Osteocyte (in vitro differentiated cells): ENCODE measurements at places on chromosomes 11 and 22.

DNA sequence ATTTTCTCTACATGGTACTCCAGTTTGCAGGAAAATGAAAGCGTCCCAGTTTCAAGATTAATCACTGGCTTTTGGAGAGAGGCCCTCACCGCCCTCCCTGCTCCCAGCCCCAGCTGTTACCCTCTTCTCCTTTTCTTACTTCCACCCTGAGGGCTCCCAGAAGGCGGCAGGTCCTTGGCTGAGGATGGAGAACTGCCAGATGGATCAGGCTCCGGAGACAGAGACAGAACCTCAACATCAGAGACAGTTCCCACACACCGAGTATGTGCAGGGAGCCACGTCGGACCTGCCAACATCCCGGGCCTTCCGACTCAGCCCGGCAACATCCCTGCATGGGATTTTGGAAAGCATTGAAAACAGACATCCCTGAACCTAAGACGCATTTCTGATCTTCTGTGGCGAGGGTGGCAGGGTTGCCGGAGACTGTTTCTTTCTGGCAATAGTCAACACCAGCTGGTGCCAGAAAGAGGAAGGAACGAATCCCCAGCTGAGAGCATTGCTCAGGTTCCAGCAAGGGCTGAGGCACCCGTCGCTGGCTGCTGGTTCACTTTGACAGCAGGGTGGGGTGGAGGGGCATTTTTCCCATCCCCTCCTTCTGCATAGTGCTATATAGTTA is 467.1 kb downstream of the MIAT start:
- no peak for DNase-seq

GRCh38 chr11:88315015-88315414 is 22.5 kb downstream of the CTSC start:
- DNase-seq, result no peak

GRCh38 chr22:39574779-39575551 is 4.4 kb downstream of the CACNA1I start:
- DNase-seq, result no peak

- DNase-seq, result peak; percentile 62
Observed at GRCh38 chr11:119445379-119445778, 22.4 kb upstream of the THY1 start.

DNA sequence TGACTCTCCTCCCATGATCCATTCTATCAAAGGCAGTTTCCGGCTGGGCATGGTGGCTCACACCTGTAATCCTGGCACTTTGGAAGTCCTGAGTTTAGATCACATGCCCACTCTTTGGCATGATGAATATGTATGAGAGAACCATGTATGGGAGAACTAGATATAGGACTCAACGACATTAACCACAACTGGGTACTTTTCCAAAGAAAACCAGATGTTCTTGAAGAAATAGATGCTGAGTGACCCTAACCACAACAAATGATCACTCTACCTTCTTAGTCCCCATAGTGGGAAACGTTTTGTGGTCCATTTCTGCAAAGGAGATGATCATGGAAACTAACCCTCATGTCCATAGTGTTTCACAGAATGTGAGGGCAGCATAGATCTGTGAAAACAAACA is 13.6 kb downstream of the FJX1 start:
- DNase-seq, result no peak

GRCh38 chr11:44243086-44243485 is 66.9 kb downstream of the ALX4 start:
- no peak for DNase-seq

DNA sequence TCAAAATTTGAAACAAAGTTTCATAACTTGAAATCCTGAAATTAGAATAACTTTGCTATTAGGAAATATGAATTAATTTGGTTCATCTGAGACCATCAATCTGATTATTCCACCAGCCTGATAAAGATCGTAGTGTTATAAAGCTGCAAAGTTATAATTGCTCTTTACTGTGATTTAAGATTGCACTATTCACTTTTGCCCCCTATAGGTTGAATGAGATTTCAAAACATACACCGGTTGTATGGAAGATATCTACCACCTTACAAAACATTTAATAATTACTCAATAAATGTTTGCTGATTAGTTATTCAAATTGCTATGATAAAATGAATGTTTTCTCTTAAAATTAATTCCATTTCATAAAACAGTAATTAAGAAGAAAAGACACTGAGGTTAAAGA is 26.1 kb downstream of the APIP start:
- DNase-seq, result no peak

DNA sequence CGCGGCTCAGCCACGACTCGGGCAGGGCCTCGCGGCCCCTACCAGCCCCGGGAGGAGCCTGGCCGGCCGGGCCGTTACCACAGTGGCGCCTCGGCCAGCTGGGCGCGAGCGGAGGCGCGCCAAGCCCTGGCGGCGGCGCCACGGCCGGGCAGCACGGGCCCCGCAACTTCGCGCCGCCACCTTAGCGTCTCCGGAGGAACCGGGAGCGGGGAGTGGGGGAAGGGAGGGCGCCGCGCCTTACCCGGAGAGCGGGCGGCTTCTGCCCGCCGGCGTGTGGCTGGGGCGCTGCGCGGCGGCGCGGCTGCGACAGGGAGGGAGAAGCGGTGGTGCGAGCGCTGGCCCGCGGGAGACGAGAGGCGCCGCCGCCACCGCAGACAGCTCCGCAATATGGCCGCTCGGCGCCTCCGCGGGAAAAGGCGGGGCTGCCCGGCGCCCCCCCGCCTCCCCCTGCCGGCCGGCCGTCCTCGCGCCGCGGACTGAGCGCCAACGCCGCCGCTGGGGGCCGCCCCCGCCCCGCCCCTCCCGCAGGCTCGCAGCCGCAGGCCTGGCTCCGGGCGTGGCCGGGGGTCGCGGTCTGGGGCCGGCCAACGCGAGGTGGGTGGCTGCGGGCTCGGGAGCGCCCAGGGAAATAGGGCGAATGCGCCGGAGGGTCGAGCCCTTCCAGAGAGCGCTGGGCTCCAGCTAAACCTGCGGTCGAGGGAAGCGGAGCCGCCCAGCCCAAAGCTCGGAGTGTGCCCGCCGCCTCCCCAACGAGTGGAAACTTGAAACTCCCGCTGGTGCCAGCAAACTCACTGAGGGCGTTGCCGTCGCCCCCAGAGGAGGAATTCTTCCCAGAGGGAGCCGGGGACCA is at the start of gene RDX:
Gene RDX, minus strand, starts transcription at position 389 of the 850 bp plus-strand sequence. CDS start 16,922 bp downstream, outside the sequence.
- peak; percentile 92 for DNase-seq

DNA sequence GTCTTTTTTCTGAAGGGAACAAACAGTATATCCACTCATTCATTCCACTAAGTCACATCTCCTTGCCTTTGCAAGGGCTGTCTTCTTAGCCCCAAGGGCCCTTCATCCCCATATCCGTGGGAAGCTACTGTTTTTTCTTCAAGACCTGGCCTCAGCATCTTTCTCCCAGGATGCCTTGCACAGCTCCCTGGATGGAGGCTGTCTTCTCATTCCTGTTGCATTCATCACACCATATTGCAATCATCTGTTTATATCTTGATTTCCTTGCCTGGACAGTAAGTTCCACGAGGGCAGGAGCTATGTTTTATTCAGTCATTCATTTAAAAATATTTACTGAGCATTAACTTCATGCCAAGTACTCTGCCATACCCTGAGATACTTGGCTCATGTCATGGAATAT is 29.3 kb upstream of the NECTIN1 start:
- DNase-seq, result no peak

DNA sequence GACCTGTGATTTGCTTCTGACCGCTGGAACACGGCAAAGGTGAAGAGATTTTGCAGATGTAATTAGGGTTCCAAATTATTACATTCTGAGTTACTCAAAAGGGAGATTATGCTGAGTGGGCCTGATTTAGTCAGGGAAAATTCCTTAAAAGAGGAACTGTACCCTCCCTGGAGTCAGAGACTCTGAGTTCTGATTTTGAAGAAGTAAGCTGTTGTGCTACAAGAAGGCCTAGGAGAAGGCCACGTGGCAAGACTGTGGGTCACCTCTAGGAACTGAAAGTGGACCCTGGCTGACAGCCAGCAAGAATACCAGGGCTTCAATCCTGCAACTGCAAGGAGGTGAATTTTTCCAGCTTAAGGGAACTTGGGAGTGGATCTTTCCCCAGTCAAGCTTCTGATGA is 45.3 kb downstream of the CHRDL2 start:
- no peak for DNase-seq

DNA sequence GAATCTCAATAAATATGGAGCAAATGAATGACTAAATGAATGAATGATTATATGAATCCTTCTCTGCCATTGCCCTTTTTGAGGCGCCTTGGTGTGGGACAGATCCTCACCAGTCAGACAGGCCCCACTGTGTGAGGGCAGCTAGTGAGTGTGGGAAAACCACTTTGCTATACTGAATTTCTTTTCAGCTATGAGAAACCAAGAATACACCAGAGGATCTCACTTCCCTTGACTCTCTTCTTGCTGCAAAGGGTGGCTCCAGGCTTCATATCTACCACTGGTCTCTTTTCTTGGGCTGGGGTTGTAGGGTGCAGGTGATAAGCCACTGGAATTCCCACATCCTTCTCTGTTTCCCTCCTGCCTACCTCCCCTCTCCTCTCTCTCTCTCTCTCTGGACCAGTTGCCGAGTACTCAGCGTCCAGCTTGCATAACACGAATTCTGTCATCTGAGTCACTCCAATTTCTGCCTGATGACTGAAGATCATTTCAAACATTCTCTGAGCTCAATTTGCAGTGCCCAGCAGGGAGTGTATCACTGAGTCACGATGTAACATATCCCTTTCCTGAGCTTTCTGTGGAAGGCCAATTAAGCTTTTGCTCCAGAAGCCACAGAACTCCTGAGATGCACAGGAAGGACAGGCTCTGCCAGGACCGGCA is 304.3 kb upstream of the NCAM1 start:
- no peak for DNase-seq

- DNase-seq, result no peak
Observed at GRCh38 chr11:79466411-79466810, 25.6 kb upstream of the TENM4 start.

DNA sequence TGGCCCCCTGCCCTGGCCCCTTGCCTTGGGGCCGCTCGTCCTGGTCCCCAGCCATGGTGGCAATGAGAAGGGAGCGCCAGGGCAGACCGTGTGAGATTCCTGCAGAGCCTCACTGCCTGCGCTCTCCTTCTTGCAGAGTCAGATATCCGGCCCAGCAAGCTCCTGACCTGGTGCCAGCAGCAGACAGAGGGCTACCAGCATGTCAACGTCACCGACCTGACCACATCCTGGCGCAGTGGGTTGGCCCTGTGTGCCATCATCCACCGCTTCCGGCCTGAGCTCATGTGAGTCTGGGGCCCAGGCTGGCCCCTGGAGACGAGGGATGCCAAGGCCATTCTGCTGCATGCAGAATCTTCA is 114.1 kb downstream of the MICAL2 start:
- no peak for DNase-seq

- no peak for DNase-seq
Observed at GRCh38 chr11:95827696-95828095, 37.4 kb downstream of the CEP57 start.

DNA sequence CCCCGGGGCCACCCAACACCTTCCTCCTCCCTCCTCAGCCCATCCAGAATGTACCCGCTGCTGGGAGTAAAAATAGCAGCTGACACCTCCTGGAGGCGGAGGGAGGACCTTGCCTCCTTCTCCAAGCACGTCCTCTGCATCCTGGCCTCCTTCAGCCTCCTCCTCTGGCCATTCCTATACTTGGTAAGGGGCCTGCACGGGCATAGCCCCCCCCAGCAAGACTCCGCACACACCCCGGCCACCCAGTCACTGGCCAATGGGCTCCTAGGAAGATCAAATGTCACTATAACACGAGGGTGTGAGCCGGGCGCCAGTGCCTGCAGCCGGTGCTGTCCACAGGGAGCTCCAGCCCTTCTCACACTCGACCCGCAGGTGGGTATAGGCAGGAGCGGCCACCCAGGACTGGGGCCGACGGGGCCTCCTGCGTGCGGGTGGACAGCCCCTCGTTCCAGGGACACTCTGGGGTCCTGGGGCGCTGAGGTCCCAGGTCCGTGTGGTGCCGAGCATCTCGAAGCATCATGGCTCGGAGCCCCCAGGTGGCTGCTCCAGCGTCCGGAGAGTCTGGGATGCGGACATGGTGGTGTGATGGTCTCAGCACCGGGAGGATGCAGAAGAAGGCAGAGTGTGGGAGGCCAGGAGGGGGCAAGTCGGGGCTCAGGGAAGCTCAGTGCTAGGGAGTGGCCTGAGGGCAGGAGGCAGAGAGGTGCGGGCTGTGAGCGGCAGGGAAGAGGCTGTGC is at the start of gene TNNT3:
Gene TNNT3, plus strand, starts transcription at position 313 of the 737 bp plus-strand sequence. CDS start 3,172 bp downstream, outside the sequence.
- DNase-seq, result no peak

- no peak for DNase-seq
Observed at GRCh38 chr11:2955906-2956476, 26.8 kb upstream of the PHLDA2 start.

DNA sequence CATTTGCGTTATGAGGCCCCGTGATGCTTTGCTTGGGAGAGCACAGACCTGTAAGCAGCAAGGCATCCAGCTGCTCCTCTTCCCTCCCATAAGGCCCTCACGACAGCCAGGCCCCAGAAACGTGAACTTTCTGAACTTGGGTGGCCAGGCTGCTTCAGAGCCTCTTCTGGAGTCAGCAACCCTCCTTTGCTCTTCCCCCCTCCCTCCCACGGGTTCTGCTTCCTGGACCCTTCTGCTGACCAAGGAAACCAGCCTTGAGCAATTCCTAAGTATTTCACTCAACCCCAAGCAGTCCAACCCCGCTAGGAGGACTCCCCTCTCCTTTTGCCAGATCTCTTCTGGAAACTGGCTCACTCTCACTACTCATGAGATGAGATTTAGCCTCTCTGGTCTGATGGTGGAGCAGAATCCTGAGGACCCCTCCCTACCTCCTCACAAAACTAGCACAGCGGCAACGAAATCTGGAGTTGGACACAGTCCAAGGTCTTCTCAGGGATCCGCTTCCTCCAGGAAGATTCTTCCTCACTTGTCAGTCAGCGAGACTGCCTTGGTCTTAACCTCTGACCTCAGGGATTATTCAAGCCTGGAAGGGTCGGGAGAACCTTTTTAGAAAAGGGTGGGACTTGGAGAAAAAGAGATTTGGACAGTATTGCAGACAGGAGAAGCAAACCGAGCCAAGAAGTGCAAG is 86.2 kb downstream of the UBASH3B start:
- no peak for DNase-seq

GRCh38 chr11:114386545-114386944 is 13.8 kb downstream of the C11orf71 start:
- no peak for DNase-seq

GRCh38 chr11:119943298-119943655 is 194.6 kb downstream of the TRIM29 start:
- no peak for DNase-seq

GRCh38 chr11:13637125-13638069 is 31.1 kb upstream of the FAR1 start:
- no peak for DNase-seq

DNA sequence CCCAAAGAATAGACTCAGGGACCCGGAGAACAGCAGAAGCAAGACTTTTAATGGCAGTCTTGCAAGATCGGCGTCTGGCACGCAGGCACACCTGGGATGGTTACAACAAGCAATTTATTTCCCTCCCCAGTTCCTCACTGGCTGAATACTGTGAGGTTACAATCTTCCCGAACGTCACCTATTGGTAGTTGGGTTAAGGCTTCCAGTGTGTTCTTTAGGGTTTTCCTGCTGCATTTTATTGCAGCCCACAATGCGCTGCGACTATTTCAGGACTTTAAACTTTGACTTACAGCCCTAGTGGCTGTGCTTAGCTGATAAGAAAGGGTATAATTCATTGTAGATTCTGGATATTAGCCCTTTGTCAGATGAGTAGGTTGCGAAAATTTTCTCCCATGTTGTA is 11.5 kb upstream of the TRIM68 start:
- DNase-seq, result no peak
